ENCODE measurements at places on chromosomes 13 and 19. TPM values are rescaled to one million over a fixed set of nuclear protein-coding genes. Genes with fewer than 3 reads are reported as not detected.

Gene GRIN2D
- total RNA-seq = 0.11 TPM

Gene FFAR3
- total RNA-seq = not detected

DNA sequence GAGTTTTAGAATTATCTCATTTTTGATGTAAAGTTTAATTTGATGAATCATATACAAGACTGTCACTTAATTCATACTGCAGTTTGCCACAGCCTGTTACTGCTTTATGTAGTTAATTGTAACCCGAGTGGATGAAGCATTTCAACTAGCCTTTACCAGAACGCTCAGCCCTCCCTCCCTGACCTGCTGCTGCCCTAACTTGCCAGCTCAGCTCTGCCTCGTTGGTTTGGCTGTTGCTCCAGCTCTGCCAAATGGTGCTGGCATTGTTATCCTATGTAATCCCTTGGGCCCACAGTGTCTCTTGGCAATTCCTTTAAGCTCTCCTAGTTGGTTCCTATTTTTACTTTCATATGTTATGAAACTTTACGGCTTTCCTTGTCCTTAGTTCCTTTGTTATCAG, 113.3 kb downstream of the LMO7 start:
- DNase-seq = no peak

DNA sequence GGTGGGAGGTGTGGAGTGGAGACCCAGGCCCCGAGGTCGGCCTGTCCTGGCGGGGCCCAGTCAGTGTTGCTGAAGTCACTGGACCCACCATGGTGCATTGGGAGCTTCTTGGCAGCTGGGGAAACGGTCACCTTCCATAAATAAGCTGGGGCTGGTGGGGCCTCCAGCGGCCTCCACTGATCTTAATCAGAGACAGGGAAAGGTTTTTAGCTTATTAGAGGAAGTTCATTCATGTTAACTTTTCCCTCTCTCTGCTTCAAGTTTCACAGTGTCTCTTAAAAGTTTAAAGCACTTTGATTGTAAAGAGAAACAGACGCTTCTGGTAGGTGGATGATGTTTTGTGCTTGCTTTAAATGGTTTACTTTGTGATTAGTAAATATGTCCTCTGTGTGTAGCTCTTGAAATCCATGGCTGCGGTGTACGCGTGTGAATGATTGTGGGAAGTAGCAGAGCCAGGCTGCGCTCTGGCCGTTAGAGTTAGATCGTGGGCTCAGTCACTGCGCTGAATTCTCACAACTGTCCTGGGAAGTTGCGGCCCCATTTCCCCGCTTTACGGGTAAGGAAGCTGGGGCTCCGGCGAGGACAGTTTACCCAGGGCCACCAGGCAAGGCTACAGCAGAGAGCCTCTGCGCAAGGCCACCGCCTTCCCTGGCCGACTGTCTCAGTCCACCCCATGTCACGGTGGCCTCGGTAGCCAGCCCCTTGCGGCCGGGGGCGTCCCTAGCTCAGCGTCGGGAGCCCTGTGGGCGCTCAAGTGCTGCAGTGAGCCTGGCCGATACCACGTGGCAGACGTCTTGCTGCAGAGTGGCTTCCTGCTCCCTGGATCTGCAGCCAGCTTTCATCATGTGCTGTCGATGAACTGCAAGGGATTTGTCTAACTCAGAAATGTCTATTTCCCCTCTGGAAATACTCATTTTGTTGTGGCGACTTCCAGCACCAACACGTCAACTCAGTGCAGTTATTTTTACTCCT, 16.5 kb upstream of the NDUFS7 start:
- no peak for DNase-seq

Gene CLDN10
- total RNA-seq = not detected

Gene TICAM1
- total RNA-seq = 28.7 TPM

- no peak for DNase-seq
Measured at GRCh38 chr19:1768248-1768647, 14.9 kb downstream of the ONECUT3 start.

- no peak for DNase-seq
Measured at GRCh38 chr13:32426191-32426989, 1.5 kb downstream of the N4BP2L1 start.

DNA sequence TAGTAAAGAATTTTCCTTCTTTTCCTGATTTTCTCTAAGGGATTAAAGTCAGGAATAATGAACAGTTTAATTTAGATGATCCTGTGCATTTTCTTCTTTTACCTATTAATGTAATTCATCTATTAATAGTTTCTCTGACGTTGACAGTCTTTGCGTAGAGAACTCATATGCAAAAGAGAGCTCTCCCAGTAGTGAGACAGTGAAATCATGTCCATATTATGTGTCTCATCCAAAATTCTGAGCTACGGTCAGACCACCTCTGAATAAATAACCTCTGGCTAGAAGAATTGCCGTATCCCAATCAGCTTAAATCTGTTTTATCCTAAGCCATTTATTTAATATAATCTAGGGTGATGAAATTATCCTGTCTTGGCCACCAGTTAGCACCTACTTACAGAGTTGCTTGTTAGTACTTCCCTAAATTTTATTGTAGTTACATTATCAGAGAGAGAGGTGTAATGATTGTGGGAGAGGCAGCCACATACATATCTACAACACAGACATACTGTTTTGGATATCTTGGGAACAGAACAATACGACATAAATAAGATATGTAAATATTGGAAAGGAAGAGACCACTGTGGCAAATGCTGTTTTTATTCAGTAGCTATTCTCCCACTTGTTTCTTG, 30.7 kb downstream of the PDS5B start:
- DNase-seq = no peak

Gene CYP2S1
- 17.8 TPM for total RNA-seq

Gene FXYD3
- total RNA-seq = 379 TPM

Gene CFD
- 54.1 TPM for total RNA-seq

GRCh38 chr19:29653398-29653797, 11.9 kb upstream of the PLEKHF1 start:
- no peak for DNase-seq

DNA sequence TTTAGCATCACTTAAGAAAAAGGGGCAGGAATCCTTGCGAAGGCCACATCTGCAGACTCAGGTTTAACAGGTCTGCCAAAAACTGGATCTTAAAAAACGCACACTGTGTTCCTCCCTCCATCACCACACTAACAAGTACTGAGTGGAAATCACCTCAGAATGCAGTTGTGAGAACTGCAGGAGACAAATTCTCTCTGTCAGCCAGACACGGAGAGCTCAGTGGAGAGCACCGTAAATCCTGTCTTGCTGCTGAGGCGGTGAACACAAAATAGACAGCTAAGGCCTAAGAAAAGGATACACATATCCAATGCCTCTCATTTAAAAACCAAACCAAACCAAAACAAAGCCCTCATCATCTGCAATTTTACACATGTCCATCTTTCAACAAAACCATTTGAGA, 1287.6 kb downstream of the EFNB2 start:
- no peak for DNase-seq

- no peak for DNase-seq
Measured at GRCh38 chr13:36536546-36536945, 104.3 kb downstream of the CCNA1 start.

DNA sequence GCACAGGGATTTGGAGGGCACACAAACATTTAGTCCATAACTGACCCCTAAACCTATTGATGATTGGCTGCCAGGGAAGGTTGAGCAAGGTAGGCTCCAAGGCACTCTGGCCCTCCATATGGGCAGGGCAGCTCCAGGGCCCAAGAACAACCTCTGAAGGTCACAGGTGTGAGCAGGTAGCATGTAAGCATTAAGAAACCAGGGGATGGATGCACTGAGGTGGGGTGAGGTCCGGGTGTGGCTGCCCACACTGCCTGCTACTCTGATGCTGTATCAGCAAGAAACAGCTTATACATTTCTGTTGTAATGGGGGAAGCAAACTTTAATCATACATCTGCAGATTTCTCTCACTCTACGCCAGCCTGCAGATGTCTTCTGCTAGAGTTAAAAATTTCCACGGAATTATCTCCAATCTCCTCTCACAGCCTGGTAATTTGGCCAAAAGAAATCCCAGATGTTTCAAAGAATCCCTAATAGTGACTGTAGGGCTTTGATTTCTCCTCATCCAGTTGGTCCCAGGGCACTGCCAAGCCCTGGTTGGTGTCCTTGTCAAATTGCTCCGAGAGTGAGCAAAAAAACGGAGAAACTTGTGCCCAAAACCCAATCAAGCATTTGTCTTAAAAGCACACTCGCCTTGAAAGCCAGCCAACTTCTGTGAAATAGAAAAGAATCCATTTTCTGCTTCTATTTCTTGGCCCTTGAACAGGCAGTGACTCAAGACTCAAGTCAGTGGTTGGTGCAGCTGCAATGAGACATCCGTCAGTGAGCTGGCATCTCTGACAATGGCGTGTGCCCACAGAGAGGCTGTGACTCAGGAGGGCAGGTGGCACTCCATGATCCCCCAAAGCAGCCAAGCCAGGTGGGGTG, 72.5 kb upstream of the MRI1 start:
- DNase-seq = no peak

DNA sequence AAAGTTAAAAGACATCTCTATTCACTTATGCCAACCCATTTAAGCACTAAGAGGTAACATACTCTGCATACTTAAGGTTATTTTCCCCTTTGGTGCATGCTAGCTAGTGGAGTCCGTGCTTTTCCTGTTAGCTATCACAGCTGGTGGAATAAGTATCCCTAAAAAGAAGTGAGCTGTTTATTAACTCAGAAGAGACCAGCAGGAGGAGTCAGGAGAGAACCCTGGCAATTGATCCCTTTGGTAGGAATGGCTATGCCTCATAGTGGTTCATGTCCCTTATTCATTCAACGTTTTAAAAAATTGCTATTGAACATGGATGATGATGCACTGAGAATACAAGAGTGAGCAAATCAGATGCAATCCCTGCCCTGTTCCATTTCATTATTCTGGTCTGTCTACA, 12.4 kb upstream of the NEK5 start:
- DNase-seq = no peak

Gene P2RY11
- total RNA-seq = 8.1 TPM

Data from esophagus squamous epithelium (tissue), 5 donors.